ENCODE measurements at places on chromosomes 6 and 20.

- DNase-seq, result no peak
Observed at GRCh38 chr20:24773168-24773567, 175.9 kb upstream of the CST7 start.

DNA sequence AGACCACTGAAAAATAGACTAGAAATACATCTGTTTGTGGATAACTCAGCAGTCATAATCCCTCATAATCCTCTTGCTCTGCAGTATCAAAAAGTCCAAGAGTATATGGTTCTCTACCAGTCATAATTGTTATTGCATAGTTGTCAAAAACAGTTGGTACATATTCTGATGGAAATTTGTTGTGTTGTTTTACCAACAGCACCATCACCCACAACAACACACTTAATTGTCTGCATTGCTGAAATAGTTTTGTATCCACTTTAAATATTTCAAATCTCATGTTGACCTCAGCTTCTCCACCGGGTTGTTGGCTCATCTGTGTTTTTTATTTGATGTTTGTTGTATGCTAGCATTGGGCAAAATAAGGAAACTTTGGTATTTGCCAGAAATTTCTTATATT lies 39.4 kb downstream of the ITCH start:
- no peak for DNase-seq

GRCh38 chr6:150118627-150119026 lies 24.2 kb upstream of the PPP1R14C start:
- no peak for DNase-seq

GRCh38 chr6:114049367-114049966 lies 78.5 kb upstream of the HDAC2 start:
- DNase-seq, result no peak

DNA sequence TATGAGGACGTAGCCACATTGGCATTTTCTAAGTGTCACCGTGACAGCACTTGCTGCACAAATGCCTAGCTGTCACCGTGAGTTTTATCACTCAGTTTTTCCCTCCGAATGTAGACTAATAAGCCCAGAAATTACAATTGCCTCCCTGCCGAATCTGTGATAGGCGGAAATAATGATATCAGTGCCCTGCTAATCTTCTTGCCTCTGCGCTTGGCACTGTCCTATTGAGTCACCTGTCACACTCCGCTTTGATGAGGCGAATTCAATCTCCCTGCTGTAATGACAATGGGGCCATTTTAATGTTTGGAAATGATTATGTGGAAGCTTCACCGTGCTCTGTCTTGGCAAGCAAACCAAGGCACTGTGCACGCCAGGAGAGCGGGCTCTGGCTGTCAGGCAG lies 112.8 kb downstream of the LINC00237 start:
- no peak for DNase-seq

GRCh38 chr6:54284161-54284860 lies 23.9 kb upstream of the TINAG start:
- no peak for DNase-seq

DNA sequence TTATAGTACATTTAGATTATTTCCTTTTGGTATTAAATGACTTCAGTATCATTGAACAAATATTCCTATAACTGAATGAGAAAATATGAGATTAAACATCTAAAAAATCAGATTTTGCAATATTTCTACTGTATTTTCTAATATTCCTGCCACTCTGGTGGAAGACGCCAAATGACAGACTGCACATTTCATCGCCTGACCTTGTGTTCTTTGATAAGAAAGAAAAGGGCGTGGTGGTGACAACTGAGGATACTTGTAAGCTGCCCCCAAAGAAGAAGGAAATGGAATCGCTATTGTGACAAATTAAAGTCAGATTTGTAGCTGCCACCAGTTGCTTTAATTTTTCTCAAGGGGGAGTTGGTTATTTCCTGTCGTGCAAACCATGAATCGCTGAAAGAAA lies 131.3 kb downstream of the MTFR2 start:
- no peak for DNase-seq

DNA sequence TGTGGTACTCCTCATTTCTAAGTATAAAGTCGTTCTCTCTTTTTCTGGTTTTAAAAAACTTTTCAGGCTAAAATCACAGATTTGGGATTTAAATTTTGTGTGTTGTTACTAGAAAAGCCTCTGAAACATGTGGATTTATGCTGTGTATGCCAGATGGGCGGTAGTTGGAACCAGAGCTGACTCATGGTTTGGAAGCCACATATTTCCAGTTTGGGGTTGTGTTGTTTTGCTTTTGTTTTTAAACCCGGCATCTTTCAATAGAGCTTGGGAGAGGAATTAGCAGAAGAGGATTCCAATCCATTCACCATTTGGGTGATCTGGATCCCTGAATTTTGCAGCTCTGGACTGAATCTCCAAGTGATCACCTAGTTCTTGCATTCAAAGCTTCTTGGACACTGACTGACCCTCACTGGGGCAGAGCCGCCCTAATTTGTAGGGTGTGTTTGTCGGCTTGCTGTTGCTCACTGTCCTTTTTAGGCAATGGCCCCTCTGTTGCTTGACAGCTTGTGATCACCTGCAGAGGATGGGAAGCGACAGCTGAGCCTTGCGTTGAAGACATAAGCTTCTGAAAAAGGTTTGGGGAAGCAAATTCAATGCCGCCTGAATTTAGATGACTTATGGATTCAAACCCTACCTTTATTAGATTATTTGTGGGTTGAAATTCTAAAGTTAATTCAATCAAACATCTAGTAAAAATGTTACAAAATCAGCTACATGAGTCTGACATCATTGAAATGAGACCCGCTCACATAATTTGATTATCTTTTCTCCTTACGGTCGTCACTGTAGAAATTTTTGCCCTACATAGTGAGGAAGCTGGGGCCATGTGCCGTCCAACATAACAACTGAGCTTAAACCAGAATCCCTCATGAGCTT lies 79.9 kb upstream of the CD83 start:
- DNase-seq, result no peak

GRCh38 chr6:11710311-11710761 lies 68.3 kb downstream of the ADTRP start:
- no peak for DNase-seq

Measured in pons (tissue), 1 donor.